ENCODE measurements at places on chromosomes 12 and 14.

- no peak for DNase-seq
Observed at GRCh38 chr14:32417956-32418552, 89.0 kb downstream of the AKAP6 start.

GRCh38 chr12:54005531-54005852 is 3.3 kb upstream of the HOXC8 start:
- DNase-seq = no peak

DNA sequence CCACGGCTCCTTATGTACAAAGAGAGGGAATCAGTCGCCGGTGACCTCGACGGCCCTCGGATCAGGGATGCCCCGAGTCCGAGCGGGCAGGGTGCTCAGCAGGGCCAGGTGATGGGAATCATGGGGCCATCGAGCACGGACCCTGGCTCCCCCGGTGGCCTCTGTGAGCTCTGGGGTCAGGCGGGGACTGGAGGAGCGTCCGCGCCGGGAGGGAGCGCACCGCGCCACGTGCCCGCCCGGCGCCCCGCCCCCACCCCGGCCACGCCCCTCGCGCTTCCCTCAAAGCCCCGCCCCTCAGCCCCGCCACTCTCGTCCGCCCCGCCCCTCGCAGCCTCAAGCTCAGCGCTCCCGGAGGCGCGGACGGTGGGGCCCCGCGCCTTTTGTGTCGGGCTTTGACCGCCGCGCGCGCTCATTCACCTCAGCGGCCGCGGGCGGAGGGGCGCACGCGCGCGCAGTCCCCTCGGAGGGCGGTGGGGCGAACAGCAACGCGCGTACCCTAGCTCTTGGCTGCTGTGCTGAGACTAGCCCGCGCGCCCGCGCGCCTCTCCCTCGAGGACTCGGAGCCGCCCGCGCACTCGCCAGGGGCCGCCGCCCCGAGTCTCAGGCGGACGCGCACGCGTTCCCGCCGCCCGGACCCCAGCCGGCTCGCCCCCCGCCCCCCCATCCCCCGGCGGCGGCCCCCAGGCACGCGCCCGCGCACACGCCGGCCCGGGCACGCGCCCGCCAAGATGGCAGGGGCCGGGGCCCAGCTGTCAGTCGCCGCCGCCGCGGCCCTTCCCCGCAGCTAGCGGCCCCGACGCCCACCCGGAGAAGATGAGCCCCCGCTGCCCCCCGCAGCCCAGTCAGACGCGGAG is 93.9 kb upstream of the EVL start:
- peak; percentile 71 for DNase-seq

DNA sequence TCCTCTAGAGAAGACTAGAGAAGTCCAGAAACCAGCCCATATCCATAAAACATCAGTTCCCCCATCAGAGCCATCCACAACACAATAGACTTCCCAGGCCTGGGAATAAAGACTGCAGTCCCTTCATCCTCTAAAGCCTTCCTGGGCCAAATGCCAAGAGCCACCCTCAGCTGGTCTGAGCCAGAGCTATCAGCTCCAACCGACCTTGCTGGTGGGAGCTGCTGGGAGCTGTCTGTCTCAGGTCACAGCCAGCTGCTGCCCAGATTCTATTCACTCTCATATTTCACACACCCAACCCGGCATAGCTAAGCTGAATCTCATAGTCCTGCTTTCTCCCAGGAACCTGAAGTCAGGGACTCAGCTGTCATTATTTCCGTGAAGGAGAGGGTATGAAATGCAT is 10.9 kb upstream of the TFCP2 start:
- DNase-seq = no peak

- no peak for DNase-seq
Observed at GRCh38 chr12:14418451-14418890, 53.0 kb downstream of the ATF7IP start.
